ENCODE measurements at places on chromosomes 5 and 9. TPM values are rescaled to one million over a fixed set of nuclear protein-coding genes. Genes with fewer than 3 reads are reported as not detected.
A peak's percentile ranks its signal among the peaks of the same experiment; 100 is the strongest.

DNA sequence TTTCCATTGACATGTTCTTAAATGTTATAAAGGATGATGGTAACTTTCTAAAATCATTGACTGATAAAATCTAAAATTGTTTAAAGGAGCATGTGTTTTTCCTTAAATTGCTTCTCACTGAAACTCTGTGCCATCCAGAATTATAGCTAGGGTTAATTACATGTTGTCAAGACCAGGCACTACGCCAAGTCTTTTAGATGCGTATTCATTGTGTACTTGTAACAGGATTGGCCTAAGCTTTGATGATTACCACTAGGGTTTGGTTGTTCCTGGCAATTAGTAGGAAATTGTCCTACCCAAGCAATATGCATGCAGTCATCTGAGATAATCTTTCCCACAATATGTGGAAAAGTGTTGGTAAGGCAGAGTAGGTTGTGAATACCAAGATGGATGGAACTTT, 43.8 kb downstream of the PRKACG start:
- no peak overlapping the region for H3K27ac ChIP-seq
- no peaks in the 10 kb centered on the region for H3K27me3 ChIP-seq
- no peak overlapping the region for H3K4me3 ChIP-seq
- H3K4me1 ChIP-seq, result no peaks in the 10 kb centered on the region
- H3K36me3 ChIP-seq, result no peaks in the 10 kb centered on the region
- no peak for DNase-seq

- no peaks in the 10 kb centered on the region for H3K36me3 ChIP-seq
- no peaks in the 10 kb centered on the region for H3K27me3 ChIP-seq
- H3K27ac ChIP-seq, result no peak overlapping the region
- no peaks in the 10 kb centered on the region for H3K4me1 ChIP-seq
Measured at GRCh38 chr5:36854402-36855140, 22.0 kb upstream of the NIPBL start.

- H3K4me1 ChIP-seq, result peaks cover 18% of the 10 kb centered on the region
- H3K36me3 ChIP-seq, result peaks cover 2% of the 10 kb centered on the region
- H3K27me3 ChIP-seq, result peaks cover 23% of the 10 kb centered on the region
- peak; percentile 64 for DNase-seq
- H3K27ac ChIP-seq, result no peak overlapping the region
Measured at GRCh38 chr9:34633851-34634550, 3.6 kb downstream of the SIGMAR1 start.

Gene PCDHB9
- polyA plus RNA-seq, result 0.14 TPM

Gene BAAT
- not detected for polyA plus RNA-seq

Gene NPR3
- polyA plus RNA-seq, result 0.03 TPM

Gene TERT
- polyA plus RNA-seq, result not detected

Gene OXCT1
- polyA plus RNA-seq, result 12.8 TPM

Gene SPINK4
- polyA plus RNA-seq, result not detected

Gene FLT4
- polyA plus RNA-seq, result 50.9 TPM
